ENCODE measurements at places on chromosomes 5 and 9.

DNA sequence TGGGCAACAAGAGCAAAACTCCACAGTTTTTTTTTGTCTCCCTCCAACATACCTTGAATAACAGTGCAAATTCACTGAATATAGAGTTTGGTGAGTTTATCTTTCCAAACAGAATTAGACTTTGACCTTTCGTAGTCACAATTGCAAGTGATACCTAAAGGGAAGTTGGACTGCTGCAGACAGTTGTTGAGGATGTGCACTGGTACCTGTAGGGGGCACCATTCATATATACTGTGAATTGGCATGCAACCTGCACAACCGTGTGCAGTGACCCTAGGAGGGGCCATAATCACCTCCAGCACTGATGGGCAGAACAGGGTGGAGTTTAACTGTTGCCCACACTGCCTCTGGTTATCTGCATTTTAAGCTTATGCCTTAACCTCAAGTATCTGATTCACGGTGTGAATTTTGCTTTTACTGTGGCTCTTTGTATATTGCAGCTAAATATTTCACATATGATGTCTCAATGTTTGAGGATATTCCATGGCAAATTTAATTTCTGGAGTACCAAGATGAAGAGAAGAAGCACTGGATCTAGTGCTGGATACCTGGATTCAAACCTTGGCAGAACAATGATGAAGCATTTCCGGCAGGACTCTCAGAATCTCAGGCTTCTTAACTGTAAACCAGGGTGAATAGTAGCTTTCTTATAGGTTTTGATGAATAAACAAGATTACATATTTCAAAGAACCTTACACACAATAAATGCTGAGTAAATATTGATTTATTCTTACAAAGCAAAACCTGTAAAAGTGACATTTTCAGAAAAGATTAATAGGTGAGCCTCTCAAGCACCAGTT lies 144.3 kb downstream of the ACTBL2 start:
- no peak for DNase-seq

- DNase-seq: no peak
Measured at GRCh38 chr5:124192716-124193115, 553.7 kb downstream of the ZNF608 start.

DNA sequence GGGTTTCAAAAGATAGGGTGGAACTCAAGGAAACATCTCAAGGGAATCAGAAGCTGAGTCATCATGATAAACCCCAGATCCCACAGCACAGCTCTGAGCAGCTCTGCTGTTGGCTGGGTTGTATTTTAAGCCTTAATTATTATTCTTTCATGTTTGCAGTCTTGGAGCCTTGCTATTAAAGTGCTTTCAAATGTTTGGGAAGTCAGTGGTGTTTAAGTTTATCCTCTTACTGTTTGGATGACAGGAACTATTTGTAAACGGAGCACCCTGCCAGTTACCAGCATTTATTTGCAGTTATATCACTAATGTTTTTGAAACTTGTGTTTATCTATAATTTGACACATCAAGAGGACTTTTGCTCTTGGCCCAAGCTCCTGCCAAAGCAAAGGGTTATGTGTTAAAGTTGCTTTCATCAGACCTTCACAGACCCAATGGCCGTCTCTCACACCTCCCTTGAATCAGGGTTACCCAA lies 141.1 kb upstream of the SPDL1 start:
- DNase-seq: no peak

DNA sequence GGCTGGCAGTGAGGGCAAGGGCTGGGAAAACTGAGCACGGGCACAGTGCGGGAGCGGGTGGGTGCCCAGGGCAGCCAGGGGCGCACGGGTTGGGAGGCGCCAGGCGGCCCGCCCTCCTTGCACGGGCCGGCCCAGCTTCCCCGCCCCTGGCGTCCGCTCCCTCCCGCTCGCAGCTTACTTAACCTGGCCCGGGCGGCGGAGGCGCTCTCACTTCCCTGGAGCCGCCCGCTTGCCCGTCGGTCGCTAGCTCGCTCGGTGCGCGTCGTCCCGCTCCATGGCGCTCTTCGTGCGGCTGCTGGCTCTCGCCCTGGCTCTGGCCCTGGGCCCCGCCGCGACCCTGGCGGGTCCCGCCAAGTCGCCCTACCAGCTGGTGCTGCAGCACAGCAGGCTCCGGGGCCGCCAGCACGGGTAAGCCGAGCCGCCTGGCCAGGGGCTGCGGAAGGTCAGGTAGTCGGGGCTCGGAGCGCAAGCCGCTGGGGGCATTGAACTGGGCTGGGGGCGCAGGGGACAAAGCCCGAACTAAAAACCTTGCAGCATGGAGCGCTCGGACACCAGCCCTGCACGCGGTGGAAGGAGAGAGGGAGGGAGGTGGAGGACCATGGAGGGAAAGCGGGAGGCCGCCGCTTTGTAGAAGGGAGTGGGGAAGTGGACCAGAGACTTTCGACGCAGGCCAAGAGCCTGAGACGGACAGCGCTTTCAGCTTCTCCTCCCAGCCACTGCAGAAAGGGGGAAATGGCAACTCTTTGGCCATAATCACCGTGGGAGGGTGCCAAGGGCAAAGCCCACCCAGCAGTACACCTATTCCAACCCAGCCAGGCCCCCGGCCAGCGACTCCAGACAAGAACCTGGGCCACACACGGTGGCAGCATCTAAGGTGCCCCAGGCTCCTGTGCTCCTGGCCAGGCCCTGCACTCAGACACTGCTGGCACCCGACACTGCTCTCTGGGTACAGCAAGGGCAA lies at the start of gene TGFBI:
TSS of gene TGFBI (plus strand) at position 207 of the 961 bp plus-strand sequence. CDS start at position 275, 68 bp downstream.
- DNase-seq: no peak

- DNase-seq: no peak
Measured at GRCh38 chr9:126222363-126222834, 104.2 kb upstream of the MVB12B start.

DNA sequence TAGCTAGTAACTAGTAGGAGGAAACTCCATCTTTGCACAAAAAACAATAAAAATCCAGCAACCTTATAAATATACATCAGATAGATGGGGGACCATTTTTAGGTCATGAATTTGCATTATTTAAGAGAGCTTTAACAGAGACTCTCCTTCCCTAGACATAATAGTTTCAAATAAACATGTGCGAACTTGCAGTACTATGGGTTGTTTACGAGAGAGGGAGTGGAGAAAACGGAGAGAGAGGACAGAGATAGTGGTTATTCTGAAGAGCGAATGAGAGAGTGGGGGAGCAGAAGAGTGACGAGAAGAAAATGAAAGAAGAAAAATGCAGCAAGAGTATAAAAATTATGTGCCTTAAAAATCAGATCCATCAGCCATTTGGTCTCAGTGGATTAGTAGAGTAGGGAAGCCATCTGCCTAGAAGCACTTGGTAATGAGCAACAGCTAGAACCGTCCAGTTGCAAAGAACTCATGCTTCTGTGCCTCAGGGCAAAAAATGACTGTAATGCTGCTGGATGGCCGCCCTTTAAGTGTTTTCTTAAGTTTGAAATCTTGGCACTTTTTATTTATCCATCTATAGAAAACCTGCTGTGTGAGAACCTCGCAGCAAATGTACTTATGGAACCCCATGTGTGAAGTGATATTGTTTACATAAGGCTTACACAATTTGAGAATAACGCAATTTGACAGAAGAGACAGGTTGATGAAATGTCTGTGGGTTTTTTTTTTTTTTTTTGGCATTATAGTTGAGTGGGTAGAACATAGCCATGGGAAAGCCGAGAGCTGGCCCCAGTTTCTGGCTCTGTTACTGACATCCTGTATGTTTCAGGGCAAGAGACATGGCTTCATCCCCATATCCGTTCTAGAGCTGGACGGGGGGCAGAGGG lies 95.6 kb upstream of the ZNF608 start:
- no peak for DNase-seq

GRCh38 chr9:86445671-86446070 lies 91.5 kb upstream of the TUT7 start:
- no peak for DNase-seq

DNA sequence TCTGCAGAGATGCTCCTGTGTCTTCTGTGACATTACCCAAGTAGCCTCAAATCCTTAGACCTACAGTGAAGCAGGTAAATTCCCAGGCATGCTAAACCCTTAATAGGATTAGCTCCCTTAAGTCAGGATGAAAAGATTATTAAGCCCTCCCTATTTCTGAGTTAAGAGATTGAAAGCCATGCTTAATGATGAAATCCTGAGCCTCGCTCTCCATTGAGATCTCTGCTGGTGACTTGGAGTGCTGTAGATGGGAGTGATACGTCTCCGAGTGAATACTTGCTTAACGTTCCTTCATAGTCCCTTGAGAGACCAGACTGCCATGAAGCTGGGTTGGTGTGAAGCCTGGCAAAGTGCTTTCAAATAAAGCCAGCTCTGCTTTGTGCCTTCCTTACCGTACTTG lies 34.2 kb downstream of the AOPEP start:
- DNase-seq: no peak

GRCh38 chr9:110007477-110008270 lies 200.3 kb downstream of the C9orf152 start:
- no peak for DNase-seq

- no peak for DNase-seq
Measured at GRCh38 chr5:95216136-95216955, 68.5 kb downstream of the MCTP1 start.

- DNase-seq: no peak
Measured at GRCh38 chr5:5643481-5643880, 221.0 kb downstream of the ICE1 start.

DNA sequence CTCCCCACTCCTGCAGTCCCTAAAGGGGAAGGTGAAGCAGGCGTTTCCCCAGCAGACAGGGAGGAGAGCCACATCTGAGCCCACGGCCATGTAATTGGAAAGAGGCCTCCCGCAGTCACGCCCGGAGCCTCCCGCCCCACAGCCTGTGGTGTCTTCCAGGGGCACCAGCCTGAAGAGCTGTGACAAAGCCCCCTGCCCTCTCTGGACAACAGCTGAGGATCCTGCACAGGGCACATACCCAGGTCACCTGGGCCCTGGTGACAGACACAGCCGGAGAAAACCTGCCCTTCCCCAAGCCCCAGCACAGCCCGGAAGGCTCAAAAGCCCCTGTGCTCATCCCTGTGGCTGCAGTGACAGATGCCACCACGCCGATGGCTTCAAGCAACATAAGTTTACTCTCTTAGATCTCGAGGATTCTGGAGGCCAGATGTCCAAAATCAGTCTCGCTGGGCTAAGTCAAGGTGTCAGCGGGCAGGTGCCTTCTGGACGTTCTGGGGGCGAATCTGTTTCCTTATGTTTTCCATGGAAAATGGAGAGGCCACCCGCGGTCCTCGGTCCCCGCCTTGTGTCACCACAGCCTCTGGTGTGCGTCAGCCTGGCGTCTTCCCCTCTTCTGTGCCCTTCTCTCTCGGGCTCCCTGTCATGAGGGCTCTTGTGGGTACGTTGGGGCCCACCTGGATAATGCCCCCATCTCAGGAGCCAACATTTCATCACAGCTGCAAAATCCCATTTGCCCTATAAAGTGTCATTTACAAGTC lies 71.5 kb downstream of the PSMB7 start:
- DNase-seq: no peak

- peak; percentile 52 for DNase-seq
Measured at GRCh38 chr9:130927995-130928900, 10.8 kb downstream of the FIBCD1 start.

DNA sequence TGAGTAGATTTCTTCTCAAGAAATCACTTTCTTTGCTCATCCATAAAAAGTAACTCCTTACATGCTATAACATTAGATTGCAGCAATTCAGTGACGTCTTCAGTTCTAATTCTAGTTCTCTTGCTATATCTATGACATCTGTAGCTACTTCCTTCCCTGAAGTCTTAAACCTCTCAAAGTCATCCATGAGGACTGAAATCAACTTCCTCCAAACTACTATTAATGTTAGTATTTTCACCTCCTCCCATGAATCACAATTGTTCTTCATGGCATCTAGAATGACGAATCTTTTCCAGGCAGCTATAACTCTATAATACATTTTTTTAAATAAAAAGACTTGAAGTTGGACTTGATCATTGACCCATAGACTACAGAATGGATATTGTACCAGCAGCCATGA lies 46.2 kb upstream of the PRRC1 start:
- no peak for DNase-seq

DNA sequence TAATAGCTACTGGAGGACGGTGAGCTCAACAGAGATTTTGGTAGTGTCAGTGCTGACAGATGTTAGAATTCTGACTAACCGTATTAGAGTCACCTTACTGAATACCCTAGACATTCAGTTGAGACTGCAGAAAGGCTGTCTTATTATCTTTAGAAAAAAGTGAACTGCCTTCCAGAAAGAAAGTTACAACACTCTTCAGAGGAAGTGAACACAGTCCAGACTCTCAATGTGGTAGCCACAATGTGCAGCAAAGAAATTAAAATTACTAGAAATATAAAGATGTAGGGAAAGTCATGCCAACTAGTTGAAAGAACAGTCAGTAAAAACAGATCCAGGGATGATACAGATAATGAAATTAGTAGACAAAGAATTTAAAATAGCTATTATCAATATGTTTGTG lies 47.1 kb upstream of the COL15A1 start:
- DNase-seq: no peak

GRCh38 chr5:148938522-148938882 lies 112.1 kb downstream of the ADRB2 start:
- no peak for DNase-seq

- no peak for DNase-seq
Measured at GRCh38 chr9:81915801-81916505, 12.3 kb upstream of the SPATA31D4 start.

DNA sequence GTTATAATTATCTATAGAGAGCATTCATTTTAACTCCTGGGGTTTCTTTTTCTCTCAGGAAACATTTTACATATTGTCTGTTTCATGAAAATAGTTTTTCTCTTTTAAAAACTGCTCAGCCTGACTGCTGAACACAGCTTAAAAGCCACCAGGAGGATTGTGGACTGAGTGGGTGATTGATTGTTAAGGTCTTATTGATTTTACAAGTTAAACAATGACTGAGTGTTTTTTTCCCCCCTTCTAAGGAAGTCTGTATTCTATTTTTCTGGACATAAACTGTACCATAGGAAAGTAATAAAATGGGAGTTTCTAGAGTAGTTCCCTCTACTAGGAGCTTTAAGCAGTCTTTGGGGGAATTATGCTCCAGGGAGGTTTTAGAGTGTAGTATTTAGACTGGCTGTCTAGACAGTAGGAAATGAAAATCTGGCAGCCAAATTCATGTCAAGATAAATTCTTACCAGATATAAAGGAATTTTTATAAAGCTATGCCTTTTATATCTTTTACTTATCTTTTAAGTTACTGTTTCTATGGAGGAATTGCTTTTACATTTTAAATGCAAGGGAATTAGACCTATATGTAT lies 463.9 kb downstream of the PRR16 start:
- no peak for DNase-seq

DNA sequence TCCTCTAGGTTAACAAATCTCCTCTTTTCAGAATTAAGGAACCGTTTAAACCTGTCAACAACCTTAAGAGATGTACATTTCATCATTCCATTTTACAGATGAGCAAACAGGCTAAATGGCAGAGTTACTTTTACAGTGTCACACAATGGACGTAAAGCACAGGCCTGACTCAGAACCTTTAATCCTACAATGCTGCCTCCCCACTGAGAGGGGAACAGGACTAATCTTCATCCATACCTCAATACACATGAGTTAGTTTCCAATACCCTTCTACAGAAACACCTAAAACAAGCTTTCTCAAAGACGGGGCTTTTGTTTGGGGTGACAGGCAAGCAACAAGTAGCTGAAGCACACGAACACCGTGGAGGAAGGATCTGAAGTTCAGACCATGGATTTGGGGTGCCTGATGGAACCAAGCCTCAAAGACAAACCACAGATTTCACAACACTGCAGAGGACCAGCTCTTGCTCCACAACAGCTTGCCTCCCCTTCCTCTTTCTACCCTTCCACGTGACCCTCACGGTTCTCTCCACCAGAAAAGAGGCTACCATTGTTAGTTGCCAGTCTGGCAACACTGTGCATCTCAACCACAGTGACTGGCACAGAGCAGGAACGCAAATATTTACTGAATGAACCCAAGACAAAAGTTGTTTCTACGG lies 1.8 kb downstream of the RNF130 start:
- no peak for DNase-seq

- DNase-seq: no peak
Measured at GRCh38 chr9:109115931-109116526, 3.7 kb downstream of the TMEM245 start.
